ENCODE measurements at places on chromosomes 16 and 17.
A peak's percentile ranks its signal among the peaks of the same experiment; 100 is the strongest.

DNA sequence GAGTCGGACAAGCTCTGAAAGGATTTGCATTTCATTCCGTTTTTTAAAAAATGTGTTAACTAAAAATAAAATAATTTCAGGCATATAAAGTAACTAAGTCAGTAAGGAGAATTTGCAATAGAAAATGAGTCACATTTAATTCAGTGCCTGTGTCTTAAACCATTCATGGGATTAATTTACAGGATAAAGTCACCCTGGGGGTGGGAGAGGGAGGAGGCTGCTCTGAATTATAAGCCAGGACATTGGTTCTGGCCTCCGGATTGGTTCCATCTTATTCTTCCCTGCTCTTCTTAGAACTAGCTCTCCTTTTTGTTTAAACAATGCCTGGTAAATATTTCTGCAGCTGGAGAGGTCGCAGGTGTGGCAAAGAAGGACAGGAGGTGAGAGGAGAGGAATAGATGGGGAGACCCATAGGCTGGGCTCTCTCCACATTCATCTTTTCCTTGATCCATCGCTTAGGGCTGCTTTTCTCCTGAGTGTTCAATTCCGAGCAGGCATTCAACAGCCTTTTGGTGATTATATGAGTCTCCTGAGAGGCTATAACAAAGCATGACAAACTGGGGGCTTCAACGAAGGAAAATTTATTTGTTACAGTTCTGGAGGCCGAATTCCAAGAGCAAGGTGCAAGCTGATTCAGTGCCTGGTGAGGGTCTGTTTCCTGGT is 319.2 kb downstream of the PHKB start:
- DNase-seq = no peak

DNA sequence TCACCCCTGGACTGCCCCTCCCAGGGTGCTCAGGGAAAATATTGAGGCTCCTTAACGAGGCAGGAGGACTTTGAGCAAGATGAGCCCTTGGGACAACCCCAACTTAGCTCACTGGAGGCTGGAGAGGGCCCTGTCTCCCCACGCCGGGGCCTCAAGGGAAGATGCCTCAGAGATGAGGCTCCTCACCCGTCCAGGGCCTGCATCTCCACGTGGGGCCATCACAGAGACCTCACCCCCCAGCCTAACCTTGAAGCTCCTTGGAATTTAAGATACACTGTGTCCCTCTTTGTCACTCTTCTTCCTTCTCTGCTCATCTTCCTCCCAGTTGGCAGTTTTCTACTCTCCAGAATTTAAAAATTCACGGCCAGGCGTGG is 11.2 kb downstream of the COX4I1 start:
- DNase-seq = no peak

GRCh38 chr17:59121901-59122480 is 15.3 kb upstream of the TRIM37 start:
- DNase-seq = no peak

DNA sequence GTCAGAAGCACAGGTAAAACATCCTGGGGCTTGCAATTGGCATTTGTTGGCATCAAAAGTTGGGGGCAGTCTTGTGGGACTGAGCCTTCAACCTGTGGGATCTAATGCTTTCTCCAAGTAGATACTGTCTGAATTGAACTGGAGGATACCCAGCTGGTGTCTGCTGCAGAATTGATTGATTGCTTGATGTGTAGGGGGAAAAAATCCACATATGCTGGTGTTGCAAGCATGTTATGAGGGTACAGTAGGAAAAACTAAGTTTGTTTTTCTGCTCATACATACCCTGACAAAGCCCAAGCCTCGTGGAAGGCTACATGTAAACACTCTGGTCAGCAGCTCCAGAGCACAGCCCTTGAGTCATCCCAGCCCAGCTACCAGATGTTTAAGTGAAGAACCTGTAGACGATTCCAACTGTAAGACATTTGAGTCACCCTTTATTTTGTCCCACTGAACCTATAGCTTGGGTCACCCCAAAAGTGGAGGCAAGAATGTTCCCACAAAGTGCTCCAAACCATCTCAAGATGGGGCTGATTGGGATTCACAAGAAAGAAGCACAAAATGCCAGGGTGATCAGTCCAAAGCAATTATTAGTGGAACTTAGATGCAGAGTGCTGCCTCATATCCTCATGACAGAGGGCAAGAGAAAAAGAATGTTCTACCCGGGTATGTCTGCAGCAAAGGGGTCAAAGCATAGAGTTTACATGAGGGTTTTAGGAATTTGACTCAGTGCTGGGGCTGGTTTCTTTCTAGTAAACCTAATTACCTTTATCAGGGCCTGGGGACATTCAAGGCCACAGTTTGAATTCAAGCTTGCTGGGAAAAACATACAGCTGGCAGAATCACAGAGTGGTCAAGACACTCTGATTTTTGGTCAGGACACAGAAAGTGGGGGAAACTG is 9.6 kb upstream of the APPBP2 start:
- DNase-seq = no peak

DNA sequence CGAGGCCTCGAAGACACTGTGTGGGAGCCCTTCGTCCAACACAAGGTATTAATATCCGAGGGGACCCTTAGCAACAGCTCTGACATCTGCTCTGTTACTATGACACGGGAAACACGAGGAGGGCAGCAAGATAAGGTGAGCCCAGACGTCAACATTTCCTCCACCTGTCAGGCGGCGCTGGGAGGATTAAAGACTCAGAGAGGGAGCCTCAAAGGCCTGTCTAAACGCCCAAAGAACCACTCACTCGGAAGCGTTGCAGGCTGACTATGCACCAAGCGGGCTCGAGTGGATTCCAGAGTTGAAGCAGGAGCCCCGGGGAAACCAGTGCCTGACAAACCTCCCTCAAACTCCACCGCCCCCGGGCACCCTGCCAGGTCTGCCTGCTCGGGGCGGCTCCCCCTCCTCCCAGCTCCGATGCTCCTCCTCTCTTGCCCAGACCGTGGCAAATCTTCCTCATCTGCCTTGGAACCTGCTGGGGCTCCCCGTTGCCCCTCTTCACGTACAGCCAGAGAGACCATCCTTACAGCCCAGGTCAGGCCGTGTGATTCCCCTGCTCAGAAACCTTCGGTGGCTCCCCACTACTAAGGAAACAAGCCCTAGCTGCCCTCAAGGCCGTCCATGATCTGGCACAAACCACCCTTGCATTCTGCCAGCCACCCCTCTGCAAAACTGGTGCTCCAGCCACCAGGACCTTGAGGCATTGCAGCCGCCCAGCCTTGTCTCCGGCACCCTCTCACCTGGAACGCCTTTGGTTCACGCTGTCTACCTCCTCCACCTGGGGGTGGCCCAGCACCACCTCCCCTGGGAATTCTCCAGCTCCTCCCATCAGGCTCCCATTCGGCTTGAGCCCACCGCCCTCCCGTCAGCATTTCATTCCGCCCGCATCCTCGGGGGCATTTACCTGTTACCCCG is 16.2 kb downstream of the RPH3AL start:
- no peak for DNase-seq

- DNase-seq = no peak
These were observed 982 bp downstream of the SPAG9 start for GRCh38 chr17:51119415-51120356.

- no peak for DNase-seq
These were observed 109.9 kb downstream of the AIPL1 start for GRCh38 chr17:6325051-6325450.

- DNase-seq = no peak
These were observed 116.3 kb upstream of the FOXF1 start for GRCh38 chr16:86393907-86394626.

DNA sequence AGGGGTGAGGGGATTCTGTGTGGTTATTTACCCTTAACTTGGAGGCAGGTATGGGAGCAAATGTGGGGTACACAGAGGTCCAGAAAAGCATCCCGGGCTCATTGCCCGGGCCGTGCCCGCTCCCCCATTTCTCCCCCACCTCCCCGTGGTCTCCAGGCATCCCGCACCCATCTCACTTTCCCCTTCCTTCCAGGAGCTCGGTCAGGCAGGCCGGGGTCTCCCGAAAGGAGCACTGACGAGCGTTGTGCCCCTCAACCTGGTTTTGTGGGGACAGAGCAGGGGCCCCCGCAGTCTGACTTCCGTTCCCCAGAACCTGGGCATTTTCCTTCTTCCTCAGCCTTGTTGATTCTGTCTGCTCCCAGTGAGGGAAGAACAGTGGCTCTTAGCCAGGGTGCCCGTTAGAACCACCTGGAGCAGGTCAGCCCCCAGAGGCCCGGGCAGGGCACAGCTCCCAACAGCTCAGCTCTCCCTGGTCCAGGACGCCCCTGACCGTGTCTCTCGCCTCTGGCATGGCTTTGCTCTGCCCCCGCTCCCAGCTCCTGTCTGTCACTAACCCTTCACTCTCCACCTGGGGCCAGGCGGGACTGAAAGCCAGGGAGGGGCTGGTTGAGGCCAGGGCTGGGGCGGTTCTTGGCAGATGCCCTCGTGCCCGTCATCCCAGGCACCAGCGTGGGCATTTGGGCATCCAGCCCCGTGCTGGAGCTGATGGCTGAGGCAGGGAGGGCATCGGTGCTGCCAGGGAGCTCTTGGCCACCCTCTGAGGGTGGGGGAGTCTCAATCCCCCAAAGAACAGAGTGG is 12.5 kb upstream of the NUDT16L1 start:
- DNase-seq = no peak

- DNase-seq = peak; percentile 4
These were observed 85.4 kb downstream of the IRX3 start for GRCh38 chr16:54201200-54201599.

DNA sequence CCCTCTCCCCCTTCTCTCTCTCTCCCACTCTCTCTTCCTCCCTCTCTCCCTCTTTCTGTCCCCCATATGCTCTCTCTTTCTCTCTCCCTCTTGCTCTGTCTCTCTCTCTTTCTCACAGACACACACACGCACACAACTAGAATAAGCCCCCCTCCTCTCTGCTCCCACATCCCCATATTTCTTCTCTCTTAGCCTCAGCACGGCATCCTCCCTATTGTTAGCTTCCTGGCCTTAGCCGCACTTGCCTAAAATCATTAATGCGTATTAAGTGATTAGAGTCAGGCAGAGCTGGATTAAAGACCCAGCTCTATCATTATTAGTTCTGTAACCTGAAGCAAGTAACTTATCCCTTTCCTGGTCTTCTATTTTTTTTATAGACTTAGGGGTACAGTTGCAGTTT is 319.0 kb upstream of the C16orf82 start:
- no peak for DNase-seq

GRCh38 chr16:2223942-2224486 is 623 bp downstream of the E4F1 start:
- no peak for DNase-seq

DNA sequence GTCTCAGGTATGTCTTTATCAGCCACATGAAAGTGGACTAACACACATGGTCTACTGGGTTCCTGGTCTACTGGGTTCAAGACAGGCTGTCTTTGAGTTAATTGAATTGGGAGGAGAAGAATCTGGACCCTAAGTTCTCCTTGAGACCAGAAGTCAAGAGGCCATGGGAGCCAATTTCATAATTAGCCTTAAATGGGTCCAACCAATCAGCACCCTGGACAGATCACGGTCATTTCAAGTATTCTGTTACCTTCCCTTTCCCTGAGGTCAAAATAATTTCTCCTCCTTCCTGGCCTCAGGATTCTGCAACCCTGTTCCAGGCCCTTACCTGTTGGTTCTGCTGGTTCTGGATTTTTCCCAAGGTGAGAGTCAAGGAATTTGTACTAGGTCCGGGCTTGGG is 23.8 kb downstream of the OSBPL7 start:
- DNase-seq = no peak

DNA sequence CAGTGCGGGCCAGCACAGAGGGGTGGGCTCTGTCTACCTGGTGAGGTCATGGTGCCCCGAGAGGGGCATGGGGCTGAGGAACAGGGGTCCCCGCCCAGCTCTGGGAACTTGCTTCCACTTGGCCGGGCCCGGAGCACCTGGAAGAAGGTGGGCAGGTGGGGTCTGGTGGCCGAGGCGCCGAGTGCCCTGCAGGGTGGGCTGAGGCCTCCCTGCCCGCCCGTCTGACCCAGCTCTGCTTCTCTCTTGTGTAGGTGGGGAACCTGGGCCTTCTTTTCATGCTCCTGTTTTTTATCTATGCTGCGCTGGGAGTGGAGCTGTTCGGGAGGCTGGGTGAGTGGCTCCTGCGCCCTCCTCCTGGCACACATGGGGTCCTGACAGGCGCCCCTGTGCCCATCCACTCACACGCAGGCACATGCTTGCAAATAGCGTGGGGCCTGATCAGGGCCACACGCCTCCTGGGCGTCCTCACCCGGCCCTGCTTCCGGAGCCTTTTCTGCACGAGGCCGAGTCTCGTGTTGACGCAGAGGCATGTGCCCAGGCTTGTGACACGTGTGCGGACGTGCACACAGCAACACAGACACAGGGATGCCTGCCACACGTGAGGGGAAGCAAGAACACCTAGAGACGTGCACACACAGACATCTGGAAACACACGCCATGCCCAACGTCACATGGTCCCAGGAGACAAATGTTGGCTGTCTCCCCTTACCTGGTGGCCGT is 8.2 kb downstream of the TPSG1 start:
- DNase-seq = no peak

DNA sequence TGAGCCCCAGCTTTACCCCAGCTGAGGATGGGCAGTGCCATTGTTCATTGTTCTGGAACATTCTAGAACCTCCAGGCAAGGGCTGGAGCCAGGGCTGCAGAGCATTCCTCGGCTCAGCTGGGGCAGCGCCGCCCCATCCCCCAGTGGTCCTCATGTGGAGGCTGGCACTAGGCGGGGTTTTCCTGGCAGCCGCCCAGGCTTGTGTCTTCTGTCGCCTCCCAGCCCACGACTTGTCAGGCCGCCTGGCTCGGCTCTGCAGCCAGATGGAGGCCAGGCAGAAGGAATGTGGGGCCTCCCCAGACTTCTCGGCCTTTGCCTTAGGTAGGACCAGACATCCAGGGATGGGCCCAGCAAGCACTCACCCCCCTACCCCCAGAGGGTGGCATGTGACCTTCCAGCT is at the start of gene TMEM95:
Gene TMEM95, plus strand, starts transcription at position 104 of the 400 bp plus-strand sequence. Its CDS starts 49 bp downstream, at position 153.
- DNase-seq = no peak

DNA sequence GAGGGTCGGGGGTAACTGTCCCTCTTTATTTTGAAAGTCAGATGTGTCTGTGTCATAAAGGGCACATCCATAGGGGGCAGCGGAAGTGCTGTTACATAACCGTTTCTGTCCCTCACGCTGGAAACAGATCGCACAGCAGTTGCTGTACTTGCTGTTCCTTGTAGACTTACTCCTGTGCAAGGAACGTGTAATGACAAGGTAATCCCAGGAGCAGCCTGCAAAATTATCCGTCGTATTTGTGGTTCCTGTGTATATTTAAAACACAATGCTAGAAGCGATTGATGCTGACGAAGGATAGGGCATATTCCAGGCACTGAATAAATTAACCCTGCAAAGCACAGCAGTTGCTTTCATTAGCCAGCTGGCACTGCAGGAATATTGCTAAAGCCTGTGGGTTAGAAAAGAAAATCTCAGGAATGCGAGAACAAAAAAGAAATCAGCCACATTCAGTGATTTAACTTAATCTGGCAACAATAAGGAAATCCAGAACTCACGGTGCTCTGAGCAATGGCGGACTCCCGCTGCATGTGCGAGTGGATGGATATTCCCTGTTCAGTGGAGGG is 76.2 kb downstream of the SPECC1 start:
- DNase-seq = no peak

GRCh38 chr16:48499923-48500381 is 110.0 kb downstream of the N4BP1 start:
- DNase-seq = no peak

- no peak for DNase-seq
These were observed 47.2 kb downstream of the ABCC1 start for GRCh38 chr16:15996432-15997109.

- no peak for DNase-seq
These were observed 9.9 kb downstream of the XYLT2 start for GRCh38 chr17:50355701-50356341.

- no peak for DNase-seq
These were observed 27.7 kb downstream of the CDIP1 start for GRCh38 chr16:4510747-4511426.

- no peak for DNase-seq
These were observed 427 bp upstream of the TLCD3B start for GRCh38 chr16:30031477-30031918.

All from CMK (cell line).